ENCODE measurements at places on chromosomes 3 and 15. TPM values are rescaled to one million over a fixed set of nuclear protein-coding genes. Genes with fewer than 3 reads are reported as not detected.
A peak's percentile ranks its signal among the peaks of the same experiment; 100 is the strongest.

DNA sequence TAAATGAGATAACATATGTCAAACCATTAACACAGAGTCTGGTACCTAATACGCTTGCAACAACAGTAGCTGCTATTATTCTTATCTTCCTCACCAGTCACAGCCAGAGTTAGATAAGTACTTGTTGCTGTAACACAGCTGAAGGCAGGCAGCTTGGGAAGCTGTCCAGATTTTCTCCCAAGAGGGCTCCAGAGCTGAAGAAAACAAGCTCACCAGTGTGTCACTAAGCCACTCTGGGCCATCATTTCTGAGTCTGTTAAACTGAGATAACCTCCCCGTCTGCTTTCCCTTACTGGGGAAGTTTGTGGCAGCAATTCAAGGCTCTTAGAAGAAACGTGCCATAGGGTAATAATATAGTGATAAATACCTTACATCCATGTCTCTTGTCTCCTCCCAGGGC is 226.3 kb downstream of the TAFA4 start:
- no peak for DNase-seq

Gene ARID3B
- total RNA-seq = 1.2 TPM

Gene NR2C2
- 23.7 TPM for total RNA-seq

Gene FEM1B
- total RNA-seq = 37.6 TPM

DNA sequence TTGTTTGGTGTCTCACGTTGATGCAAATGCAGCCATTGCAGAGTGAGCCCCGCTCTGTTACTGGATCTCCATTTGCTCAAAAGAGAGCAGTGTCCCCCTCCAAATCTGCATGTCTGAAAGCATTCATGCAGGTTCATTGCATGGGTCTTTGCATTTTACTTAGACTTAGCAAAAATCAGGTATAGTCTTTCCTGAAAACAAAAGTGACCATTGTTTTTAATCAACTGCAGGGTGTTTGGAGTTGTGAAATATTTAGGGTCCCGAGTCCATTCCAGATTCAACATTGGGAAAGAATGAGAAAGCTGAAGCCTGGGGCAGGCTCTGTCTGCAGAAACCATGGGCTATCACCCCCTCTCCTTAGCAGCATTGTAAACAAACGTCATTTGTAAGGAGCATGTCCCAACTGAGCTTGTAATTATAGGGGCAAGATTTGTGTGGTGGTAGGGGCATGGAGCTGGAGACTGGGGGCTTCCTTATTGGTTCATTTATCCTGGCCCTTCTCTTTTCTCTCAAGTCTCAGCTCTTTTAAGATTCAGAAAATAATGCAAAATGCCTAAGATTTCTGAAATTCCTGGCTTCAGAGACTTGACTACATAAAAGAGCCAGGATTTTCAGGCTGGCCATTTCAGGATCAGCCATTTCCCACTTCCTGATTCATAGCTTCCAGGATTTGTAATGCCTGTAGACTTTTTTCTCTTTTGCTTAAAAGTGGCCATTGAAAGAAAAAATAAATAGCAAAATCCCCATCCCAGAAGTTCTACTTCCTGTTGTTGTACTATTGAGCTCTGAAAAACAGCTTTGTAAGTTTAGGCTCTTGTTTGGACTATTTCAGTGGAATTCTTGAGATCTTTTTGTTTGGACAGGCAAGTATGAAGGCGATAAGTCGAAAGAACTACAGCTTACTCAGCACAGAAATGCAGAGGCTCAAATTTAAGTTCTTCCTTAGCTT is 23.0 kb downstream of the IGF1R start:
- peak; percentile 29 for DNase-seq

Gene SRP14
- total RNA-seq = 461 TPM

GRCh38 chr3:78015856-78016255 is 976.0 kb downstream of the ROBO2 start:
- DNase-seq = no peak
